NCI-H526 treated with DMSO at 0.1 percent for 48 hours (cell line): ENCODE measurements at places on chromosomes 1 and 21.

DNA sequence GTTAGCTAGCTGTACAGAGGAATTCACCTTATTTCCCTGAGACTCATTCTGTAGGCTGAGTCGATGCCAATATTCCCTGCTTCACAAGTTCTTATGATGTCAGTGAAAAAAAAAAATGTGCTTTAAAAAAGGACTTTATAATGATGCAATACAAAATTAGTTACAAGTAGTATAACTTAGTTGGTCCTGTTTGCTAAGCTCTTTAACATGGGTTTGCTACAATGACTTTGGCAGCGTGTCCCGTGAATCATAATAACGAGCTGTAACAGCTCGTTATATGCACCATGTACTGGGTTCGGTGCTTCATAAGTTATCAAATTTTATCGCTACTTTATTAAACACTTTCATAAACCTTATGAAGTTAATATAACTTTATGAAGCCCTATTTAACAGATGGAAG is 349.7 kb downstream of the LMX1A start:
- no peak for DNase-seq

DNA sequence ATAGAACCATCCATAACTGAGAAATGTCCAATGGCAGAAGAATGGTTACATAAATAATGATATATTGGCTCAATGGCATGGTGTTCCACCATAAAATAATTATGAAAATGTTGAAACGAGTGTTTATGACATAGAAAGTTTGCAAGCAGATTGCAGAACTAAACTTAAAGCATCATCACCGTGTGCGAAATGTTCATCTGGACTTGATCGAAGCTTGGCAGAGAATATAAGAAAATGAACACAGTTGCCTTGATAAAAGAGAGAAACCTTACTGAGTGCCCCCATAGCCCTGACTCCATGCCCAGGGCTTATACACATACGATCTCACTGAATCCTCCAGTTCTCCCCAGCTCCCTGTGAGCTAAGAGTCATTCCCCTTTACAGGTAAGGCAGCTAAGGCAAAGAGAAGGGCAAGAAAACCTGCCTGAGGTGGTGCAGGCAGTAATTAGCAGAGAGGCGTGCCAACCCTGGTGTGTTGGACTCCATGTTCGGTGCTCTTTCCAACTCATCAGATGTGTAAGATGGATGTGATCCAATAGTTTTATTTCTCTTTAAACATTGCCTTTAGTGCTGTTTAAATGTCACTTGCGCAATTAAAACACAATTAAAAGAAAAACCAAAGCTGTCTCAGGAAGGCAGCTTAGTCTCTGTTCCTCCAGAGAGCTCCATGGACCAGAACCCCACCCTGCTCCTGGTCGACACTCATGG is 21.8 kb upstream of the SPOCD1 start:
- no peak for DNase-seq

GRCh38 chr1:30569384-30569783 is 154.0 kb downstream of the MATN1 start:
- no peak for DNase-seq

GRCh38 chr1:15489052-15489736 is 13.3 kb downstream of the CELA2B start:
- no peak for DNase-seq

DNA sequence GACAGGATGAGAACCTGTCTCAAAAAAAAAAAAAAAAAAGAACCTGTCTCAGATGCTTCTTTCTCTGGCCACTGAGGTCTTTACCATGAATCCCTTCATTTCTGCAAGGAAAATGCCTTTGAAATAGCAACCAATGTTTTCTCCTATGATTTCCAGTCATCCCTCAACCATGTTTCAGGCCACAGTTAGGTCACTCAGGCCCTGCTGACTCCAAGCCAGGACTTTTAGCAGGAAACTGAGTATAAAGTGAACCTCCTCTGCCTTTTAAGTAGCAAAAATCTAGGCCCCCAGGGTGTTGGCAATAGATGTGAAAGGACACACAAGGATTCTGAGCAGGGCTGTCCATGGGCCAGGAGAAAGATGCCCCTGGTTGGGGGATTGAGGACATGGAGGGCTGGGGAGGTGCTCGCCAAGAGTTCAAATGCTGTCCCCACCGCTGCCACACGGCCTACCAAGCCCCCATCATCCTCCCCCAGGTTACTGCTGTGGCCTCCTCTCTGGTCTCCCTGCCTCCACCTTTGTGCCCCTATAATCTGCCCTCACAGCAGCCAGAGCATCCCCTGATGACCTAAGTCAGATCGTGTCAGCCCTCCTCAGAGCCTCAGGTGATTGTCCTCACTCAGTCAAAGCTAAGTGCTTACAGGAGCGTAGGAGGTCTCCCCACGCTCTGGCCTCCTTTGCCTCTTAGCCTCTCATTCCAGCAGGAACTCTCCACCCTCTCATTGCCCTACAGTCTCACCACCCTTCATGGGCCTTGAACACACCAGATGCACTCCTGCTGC is 54.6 kb downstream of the MATN1 start:
- DNase-seq = no peak

GRCh38 chr1:160083968-160084770 is 2.8 kb downstream of the KCNJ9 start:
- DNase-seq = peak; percentile 91

GRCh38 chr1:96464066-96464465 is 257.5 kb upstream of the PTBP2 start:
- DNase-seq = no peak

GRCh38 chr1:119713039-119713748 is 1.5 kb downstream of the PHGDH start:
- peak; percentile 38 for DNase-seq

- DNase-seq = peak; percentile 36
Observed at GRCh38 chr1:206495493-206496046, 11.8 kb upstream of the RASSF5 start.

GRCh38 chr1:24641646-24642151 is 1.4 kb upstream of the SRRM1 start:
- no peak for DNase-seq

DNA sequence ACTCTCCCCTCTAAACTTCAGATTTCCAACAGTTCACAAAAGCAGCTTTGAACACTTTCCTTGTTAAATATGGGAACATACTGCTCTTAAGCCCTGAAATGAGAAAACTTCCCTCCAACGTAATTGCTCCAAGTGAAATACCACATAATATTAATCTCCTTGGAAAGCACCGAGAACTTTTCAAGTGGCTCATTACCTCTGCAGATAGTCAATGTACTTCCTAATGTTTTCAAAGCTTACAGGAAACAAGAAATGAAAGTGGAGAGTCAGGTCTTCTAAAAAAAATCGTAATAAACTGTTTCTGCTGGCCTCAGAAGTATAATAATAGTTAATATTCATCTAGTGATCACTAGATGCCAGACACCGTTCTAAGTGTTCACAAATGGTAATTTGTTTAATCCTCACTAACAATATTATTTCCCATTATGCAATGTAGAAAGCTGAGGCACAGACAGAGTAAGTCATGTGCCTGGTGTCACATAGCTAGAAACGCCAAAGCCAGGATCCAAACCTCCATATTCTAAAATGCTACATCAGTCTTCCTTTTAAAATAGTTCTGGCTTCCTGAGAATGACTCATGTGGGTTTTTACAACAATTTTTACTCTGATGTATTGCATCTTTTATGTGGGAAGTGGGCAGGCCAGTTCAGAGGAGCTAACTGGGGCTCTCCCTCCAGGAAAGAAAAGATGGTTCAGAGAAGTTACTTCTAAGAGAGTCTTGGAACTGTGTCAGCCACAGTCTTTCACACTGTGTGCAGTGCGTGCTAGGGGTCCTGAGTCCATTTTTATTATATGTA is 177.2 kb downstream of the PLPPR4 start:
- no peak for DNase-seq

GRCh38 chr1:17890056-17890814 is 135.1 kb downstream of the ACTL8 start:
- DNase-seq = no peak

GRCh38 chr1:234775477-234776246 is 165.7 kb upstream of the IRF2BP2 start:
- no peak for DNase-seq

- no peak for DNase-seq
Observed at GRCh38 chr1:200895801-200896530, 1.3 kb downstream of the INAVA start.

DNA sequence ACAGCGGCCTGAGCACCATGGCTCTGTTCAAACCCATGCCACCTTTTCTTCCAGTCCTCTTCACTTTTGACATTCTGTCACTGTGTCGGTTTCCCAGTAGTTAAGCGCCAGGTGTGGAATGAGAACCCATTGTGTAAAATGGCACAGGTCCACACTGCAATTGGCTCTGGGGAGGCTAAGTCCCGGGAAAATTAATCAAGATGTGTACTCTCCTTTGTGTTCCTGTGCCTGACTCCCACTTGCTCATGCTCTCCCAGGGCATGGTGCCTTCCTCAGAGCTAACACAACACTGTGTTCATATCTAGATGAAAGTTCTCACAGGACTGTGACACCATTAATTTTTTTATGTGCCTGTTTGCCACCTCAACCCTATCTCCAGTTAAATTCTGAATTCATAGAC is 59.0 kb upstream of the BTG3 start:
- no peak for DNase-seq

DNA sequence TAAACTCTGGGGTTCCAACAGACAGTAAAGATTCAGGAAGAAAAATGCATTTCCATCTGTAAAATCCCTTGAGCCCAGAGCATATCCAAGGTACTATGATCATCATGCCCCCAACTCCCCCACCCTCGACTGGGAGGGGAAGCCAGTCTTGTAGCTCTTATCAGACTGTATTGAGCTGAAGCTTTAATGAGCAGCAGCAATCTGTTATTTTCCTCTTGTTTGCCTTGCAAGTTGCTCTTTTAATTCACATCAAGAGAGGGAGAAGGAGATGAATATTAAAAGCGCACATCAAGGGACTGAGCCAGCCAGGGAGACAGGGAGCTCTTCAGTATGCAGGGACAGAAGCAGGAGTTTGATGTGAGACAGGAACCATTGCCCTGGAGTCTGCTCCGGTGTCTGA is 52.5 kb upstream of the KCNA3 start:
- no peak for DNase-seq

- no peak for DNase-seq
Observed at GRCh38 chr1:68115308-68115707, 64.9 kb upstream of the DIRAS3 start.

GRCh38 chr1:85433096-85433495 is 31.9 kb downstream of the DDAH1 start:
- DNase-seq = no peak

DNA sequence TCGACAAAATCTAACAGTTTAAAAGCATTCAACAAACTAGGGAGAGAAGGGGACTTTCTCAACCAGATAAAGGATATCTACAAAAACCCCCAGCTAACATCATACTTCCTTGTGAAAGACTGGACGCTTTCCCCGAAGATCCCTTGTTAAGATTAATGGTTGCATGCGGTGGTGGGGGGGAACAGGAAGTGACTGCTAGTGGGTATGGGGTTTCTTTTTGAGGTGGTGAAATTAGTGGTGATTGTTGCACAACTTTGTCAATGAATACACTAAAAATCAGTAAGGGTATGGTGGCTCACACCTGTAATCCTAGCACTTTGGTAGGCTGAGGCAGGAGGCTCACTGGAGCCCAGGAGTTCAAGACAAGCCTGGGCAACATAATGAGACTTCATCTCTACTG is 26.9 kb upstream of the EYA3 start:
- DNase-seq = no peak

- DNase-seq = no peak
Observed at GRCh38 chr1:8822373-8823294, 5.2 kb upstream of the RERE start.

- DNase-seq = no peak
Observed at GRCh38 chr1:34808051-34808810, 15.4 kb downstream of the GJA4 start.

- DNase-seq = no peak
Observed at GRCh38 chr1:181554465-181554864, 71.1 kb downstream of the CACNA1E start.

- no peak for DNase-seq
Observed at GRCh38 chr1:17612831-17613230, 73.3 kb downstream of the ARHGEF10L start.

GRCh38 chr1:215256936-215257679 is 174.6 kb downstream of the KCNK2 start:
- no peak for DNase-seq

DNA sequence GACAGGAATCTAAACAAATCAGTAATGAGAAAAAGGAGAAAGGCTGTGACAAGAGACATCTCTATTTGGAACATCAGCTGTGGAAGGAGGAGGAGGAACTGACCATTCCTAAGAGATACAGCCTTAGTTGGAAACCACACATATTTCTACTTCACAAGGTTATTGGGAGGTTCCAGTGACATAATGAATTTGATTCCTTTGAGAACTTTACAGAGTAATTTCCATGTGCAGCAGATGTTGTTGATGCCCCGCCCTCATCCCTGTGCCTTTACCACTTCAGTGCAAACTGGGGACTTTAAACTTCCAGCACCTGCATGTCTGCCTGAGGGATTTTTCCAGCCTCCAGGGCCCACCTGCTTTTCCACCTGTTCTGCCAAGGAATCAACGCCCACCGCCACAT is 9.3 kb upstream of the ST6GALNAC5 start:
- peak; percentile 62 for DNase-seq

GRCh38 chr21:43646550-43647260 is 12.6 kb downstream of the HSF2BP start:
- peak; percentile 86 for DNase-seq

GRCh38 chr1:207805841-207806421 is 54.1 kb downstream of the CD46 start:
- DNase-seq = no peak

DNA sequence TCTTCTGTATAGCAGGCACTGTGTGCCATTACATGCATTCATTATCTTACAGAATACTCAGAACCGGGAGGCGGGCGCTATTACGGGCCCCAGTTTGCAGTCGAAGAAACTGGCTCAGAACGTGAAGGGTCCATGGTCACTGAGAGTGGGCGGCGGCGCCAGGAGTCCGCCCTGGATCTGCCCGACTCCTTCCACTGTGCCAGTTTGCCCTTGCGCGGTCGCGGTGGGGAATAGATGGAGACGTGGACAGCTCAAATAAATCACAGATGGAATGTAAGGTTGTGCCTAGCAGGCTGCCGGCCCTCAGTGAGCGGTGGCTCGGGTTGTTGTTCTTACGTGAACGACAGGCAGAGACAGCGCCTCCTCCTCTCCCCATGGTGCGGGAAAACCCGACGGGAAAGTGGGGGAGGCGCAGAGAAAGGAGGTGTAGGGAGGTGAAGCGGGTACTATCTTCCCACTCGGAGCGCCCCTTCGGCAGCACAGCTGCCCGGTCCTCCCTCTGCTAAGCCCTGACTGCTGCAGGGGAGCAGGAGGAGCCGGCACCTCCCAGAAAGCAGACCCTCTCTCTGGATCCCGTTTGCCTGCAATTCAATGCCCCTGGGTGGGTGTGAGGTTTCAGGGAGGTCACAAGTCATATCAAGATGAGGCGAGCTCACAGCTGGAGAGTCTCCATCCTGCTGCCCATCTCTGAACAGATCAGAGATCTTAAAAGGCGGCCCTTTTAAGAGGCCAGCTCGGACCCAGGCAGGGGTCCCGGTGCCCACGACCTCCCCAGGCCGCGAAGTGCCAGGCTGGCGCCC is 1.1 kb downstream of the COL9A2 start:
- no peak for DNase-seq

GRCh38 chr1:76153841-76154205 is 79.3 kb downstream of the ST6GALNAC3 start:
- DNase-seq = no peak

- peak; percentile 35 for DNase-seq
Observed at GRCh38 chr1:3453203-3453761, 1.2 kb upstream of the ARHGEF16 start.
